ENCODE measurements at places on chromosomes 3 and 15. TPM values are rescaled to one million over a fixed set of nuclear protein-coding genes. Genes with fewer than 3 reads are reported as not detected.

ARPP19 gene
- total RNA-seq, result 122 TPM

RAD51 gene
- 4.7 TPM for total RNA-seq

PFN2 gene
- total RNA-seq, result 94.9 TPM

AADACL2 gene
- not detected for total RNA-seq

LRTM1 gene
- not detected for total RNA-seq

NFKBIZ gene
- 35.4 TPM for total RNA-seq

BDH1 gene
- total RNA-seq, result 8.8 TPM

- no peak for DNase-seq
Measured at GRCh38 chr3:161630794-161631193, 134.2 kb downstream of the OTOL1 start.

DNA sequence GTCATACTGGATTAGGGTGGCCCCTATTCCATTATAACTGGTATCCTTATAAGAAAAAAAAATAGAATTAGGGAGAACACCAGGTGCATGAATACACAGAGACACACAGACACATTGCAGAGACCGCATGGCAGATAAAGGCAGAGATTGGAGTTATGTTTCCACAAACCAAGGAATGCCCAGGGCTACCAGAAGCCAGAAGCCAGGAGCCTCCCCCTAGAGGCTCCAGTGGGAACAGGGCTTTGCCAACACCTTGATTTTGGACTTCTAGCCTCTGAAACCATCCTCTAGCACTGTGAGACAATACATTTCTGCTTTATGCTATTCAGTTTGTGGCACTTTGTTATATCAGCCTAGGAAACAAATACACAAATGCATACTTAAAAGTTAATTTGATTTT lies 10.4 kb downstream of the GOLM2 start:
- DNase-seq, result no peak

GRCh38 chr15:77810130-77810571 lies 177.4 kb upstream of the LINGO1 start:
- no peak for DNase-seq

- no peak for DNase-seq
Measured at GRCh38 chr3:128906804-128907525, 27.5 kb downstream of the ACAD9 start.

- DNase-seq, result no peak
Measured at GRCh38 chr15:87850916-87851315, 405.6 kb downstream of the NTRK3 start.

- DNase-seq, result no peak
Measured at GRCh38 chr3:100098784-100099070, 15.6 kb downstream of the FILIP1L start.

- DNase-seq, result no peak
Measured at GRCh38 chr3:188860147-188860546, 311.6 kb upstream of the TPRG1 start.

DNA sequence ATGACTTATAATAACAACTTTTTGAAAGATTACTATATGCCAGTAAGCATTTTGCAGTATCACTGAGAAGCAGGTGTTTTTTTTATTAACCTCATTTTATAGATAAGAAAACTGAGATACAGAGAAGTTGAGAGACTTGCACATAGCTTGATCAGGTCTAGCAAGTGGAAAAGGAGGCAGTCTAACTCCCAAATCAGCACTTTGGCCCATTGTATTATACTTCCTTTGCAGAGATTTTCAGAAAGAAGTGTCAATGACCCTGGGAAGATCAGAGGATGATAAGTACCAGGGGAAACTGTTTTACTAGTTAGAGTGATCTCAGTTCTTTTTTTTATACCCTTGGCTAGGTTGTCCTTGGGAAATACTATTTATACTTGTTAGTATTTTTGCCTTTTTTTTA lies 358.7 kb downstream of the SQOR start:
- DNase-seq, result no peak

GRCh38 chr15:66882251-66883020 lies 180.4 kb downstream of the SMAD6 start:
- no peak for DNase-seq

- DNase-seq, result no peak
Measured at GRCh38 chr3:111764645-111765091, 94.4 kb upstream of the PHLDB2 start.

DNA sequence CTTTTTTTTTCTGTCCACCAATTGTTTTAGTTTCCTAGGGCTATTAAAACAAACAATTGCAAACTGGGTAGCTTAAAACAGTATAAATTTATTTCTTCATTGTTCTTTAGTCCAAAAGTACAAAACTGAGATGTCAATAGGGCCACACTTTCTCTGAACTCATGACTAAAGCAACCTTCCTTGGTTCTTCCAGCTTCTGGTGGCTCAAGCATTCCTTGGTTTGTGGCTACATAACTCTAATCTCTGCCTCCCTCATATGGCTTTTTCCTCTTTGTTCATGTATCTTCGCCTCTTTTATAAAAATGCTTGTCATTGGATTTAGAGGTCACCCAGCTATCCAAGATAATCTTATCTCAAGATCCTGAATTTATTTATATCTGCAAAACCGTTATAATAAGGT lies 914.5 kb upstream of the EPHA6 start:
- no peak for DNase-seq

GRCh38 chr15:40106203-40107161 lies 2.2 kb downstream of the BMF start:
- no peak for DNase-seq

Measured in glomerular endothelial cell (primary cell).